ENCODE measurements at places on chromosomes 5 and 9.

DNA sequence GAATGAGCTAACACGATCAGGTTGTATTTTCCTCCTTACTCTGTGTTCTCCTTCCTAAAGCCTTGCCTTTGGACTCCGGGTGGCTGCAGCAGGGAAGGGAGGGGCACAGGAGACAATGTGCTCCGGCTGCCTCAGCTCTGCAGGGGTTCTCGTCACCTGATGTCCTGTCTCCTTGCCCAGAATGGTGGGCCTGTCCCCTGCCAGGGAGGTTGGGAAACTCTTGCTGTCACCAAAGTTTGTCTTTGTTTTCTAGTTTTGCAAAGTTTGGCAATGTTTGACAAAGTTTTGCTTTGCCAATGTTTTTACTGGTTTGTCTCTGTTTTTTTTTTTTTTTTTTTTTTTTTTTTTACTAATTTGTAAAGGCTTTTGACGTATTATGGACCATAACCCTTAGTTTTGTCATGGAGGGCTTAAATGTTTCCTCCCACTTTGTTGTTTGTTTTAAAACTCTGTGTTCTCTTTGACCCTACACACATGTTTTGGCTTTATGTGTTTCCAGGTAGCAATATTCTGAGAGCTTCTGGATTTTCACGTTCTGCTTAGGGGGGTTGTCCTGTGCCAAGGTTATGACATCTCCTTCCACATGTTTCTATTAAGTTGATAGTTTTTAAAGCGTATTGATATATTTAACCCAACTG, 49.3 kb downstream of the GADD45G start:
- no peak for DNase-seq

DNA sequence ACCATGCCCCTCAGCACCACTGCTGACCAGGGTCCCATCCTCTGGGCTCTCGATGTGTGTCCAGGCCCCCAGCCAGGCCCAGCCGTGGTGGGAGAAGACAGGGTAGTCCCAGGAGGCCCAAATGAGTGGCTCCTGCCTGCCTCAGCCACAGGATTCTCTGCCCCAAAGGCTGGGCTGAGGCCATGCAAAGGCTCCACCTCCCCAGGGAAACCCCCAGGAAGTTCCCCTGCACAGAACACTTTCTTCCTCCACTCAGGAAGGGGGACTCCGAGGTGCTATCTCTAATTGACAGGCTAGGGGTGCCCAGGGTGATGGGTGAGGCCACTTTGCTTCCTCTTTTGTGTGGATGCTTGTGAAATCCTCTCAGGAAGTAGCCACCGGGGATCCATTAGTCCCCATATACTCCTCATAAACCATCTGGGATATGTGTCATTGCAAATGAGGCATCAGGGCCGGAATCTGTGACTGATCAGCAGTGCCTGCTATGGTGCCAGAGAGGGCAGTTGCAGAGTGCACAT, 23.1 kb upstream of the TDRD7 start:
- DNase-seq = no peak

GRCh38 chr5:160926428-160926827, 74.4 kb upstream of the ATP10B start:
- DNase-seq = no peak

GRCh38 chr9:30235068-30235467, 2149.4 kb upstream of the ACO1 start:
- DNase-seq = no peak

DNA sequence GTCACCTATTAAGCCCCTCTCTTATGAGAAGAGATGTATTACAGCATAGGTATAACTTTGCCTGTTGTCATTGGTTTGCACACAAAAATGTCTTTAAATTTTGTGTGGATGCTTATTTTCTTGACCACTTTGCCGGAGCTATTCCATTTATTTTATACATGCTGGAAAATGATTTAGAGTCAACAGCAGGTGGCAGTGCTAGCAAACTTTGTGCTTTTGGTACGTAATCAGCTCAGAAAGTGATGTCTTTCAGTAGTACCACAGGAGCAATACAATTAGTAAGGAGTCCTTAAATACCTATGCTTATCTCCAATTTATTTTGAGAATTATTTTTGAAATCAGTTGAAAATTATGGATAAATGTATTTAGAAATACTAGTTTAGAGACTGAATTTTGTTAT, 19.8 kb upstream of the NUDT12 start:
- peak; percentile 67 for DNase-seq

GRCh38 chr5:1809416-1810035, 8.3 kb downstream of the NDUFS6 start:
- no peak for DNase-seq

DNA sequence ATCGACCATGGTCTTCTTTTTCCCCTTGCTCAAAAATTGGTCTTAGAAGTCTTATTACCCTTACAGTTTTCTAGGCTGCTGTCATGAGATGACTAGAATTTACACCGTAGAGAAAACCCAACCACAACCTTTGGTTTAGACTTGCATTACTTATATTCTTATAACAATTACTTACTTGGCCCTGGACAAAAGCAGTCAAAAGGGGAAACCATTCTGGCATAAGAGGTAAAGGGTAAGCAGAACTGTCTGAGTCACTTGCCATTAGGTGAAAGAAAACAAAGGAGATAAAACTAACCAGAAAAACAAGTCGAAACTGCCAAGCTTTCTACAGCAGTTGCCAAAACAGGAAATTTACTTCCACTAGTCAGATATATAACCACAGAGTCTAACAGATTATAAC, 17.9 kb downstream of the TMEM245 start:
- DNase-seq = peak; percentile 94

DNA sequence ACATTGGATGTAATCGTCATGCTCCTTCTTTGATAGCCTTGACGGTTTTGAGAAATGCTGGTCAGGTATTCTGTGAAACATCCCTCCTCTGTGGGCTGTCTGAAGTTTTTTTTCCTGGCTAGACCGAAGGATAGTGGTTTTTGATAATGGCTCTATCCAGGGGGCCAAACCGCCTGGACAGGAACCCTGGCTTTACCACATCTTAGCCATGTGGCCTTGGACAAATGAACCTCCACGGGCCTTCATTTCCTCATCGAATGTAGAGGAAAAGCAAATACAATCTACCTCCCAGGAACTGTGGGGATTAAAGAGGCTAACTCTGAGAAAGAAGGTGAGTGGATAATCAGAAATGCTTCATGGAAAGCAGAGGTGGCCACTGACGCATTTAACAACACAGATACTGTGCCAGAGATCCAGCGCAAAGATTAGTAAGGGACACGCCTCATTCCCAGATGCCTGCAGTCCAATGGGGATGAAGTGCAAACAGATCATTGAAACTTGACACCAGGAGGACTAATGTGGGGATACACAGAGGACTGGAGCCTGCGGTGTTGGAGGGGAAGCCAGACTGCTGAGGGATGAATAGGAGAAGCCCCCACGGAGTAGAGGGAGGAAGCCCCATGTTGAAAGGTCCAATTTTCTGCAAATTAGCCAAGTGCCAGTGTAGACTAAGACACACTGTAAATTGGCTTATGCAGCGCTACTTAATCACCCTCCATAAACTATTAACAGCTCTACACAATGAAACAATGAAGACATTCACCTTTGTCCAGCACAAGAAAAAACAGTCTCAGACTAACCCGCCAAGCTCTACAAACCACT, 41.6 kb downstream of the MYO10 start:
- DNase-seq = peak; percentile 94

- peak; percentile 6 for DNase-seq
Measured at GRCh38 chr5:66710557-66711088, 114.4 kb downstream of the MAST4 start.

GRCh38 chr5:91160714-91161285, 222.3 kb downstream of the ARRDC3 start:
- peak; percentile 89 for DNase-seq

DNA sequence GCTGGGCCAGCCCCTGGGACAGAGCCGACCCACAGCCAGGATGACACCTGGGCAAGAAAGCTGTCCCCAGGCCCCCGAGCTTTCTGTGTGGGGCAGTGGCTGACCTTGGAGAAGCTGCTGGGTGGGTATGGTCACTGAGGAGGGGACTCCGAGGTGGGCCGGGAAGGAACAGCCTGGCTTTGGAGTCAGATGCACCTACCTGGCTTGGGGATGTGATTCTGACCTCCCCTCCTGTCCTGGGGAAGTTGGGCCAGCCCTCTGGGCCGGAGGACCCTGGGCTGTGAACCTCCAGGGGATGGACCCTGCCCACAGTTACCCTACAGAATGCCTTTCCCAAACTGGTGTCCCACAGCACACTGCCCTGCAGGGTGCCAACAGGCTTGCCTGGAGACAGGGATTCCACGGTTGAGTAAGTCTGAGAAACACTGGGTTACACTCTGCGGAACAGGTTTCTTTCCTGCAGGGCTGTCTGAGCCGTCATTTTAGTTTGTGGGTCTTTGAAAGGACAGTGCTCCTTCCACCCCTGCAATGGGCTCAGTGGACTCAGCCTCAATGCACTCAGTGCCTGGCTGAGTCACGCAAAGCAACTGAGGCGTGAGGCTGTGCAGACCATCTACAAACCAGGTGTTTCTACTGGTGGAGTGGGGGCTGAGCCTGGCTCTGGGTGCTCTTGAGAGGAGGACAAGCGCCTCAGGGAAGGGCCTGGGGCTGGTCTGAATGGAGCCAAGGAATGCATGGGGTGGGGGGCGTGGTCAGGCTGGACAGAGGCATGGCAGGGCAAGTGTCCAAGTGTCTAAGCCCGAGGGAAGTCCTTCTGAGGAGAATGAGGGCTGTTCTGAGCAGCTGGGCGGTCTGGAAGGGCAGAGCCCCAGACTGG, 41.3 kb upstream of the PHYKPL start:
- no peak for DNase-seq

DNA sequence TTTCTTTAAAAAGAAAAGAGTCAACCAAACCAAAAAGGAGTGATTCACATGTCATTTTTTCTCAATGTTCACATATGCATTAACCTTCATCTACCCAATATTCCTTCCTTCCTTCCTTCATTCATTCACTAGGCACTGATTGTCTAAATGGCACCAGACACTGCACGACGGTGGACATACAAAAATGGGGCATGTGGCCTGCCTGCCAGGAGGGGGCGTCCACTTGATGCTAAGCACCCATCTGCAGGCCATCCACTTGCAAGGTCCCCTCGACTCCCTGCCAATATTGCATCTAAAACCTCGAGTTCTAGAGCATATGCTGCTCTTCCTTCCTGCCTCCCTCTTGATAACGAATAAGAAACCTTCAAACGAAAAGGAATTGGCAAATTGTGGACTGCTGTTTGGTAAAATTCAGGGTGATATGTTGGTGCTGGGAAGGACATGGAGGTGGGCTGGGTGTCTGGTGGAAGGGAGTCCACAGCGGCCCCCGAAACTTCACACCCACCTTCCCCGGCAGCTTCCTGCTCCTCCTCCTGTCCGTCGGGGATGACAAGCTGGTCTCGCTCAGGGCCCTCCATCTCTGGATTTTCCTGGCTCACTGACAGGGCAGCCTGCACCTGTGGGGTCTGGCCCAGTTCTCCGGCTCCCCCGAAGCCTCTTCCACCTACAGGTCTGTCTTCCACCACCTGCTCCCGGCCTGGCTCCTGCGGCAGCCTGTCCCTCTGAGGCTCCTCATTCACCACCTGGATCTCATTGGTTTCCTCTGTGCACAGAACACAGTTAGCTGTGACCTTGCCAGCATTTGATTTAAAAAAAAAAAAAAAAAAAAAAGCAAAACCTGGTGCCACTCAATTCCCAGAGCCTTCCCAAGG, 64.3 kb downstream of the GOLM1 start:
- peak; percentile 60 for DNase-seq

- peak; percentile 63 for DNase-seq
Measured at GRCh38 chr5:154612666-154613065, 134.6 kb upstream of the HAND1 start.

DNA sequence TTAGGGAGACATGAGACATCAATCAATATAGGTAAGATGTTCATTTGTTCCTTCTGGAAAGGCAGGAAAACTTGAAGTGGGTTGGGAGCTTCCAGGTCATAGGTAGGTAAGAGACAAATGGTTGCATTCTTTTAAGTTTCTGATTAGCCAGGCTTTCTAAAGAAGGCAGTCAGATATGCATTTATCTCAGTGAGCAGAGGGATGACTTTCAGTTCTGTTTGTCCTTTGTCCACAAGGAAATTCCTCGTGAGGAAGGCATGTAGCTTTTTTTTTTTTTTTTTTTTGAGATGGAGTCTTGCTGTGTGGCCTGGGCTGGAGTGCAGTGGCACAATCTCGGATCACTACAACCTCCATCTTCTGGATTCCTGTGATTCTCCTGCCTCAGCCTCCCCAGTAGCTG, 155.3 kb upstream of the ABCA1 start:
- DNase-seq = no peak

DNA sequence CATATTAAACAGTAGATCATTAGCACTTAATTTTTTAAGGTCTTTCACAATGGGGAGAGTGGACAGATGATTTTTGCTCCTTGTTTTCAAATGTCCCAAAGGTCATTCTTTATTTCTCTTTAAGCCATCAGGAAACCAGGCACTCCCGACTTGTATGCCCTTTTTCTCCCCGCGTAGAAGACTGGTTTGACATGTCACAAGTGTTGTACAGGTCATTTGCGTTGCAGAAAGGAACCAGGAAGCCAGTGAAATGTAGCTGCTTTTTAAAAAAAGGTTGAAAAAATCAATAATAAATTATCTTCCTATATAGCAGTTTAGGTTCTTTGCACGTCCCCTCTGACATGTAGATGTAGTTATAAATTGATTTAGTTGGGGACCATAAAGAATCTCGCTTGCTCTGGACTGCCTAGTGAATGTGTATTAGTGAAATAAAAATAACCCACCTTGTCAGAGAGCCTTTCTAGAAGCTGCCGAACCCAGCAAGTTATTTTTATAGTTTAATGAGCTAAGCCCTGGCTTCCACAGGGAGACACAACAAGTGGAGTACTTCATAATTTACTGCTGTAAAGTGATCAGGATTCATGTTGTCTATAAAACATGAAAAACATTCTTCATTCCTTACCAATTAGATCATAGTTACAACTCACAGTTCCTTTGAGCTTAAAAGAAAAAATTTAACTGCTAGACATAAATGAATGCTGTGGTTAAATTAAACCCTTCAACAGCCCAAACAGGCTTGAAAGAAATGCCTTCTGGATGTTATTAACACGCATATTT, 404.6 kb downstream of the CSNK1G3 start:
- peak; percentile 53 for DNase-seq

DNA sequence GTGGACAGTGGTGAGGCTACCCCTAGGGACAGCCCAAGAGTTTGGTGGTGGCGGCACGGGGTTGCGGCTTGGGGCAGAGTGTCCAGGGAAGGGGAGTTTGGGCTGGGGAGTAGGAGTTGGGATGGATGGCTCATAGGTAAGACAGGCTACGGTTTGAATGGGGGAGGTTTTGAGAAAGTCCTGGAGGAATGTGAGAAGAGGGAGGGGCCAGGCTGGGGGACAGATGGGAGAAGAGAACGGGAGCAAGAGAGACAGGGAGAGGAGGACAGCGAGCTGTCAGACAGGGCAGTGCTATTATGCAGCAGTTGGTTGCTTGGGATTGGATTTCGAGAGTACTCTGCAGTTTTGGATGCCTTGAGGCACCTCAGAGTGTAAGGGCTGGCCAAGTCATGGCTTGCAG, 24.5 kb downstream of the PSD2 start:
- no peak for DNase-seq

GRCh38 chr9:113851873-113852272, 24.2 kb upstream of the ZNF618 start:
- no peak for DNase-seq

DNA sequence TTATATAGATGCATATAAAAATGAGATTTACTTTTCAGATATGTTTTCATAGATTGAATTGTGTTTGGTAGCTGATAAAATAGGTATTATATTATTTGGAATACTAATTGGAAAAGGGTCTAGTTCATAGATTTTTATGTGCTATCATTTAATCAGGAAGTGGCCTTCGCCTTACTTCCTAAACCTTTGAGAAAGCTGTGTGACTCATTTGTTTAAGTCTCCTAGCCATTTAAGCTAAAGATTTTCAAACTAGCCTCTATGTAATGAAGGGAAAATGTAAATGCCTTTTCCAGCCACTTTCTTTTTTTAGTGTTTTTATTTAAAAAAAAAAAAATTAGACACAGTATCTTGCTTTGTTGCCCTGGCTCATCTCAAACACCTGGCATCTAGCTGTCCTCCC, 97.5 kb downstream of the DMXL1 start:
- peak; percentile 8 for DNase-seq

Measured in epithelial cell of esophagus (primary cell).